ENCODE measurements at places on chromosomes 16 and 17. TPM values are rescaled to one million over a fixed set of nuclear protein-coding genes. Genes with fewer than 3 reads are reported as not detected.

The TMC7 gene
- 0.69 TPM for total RNA-seq

DNA sequence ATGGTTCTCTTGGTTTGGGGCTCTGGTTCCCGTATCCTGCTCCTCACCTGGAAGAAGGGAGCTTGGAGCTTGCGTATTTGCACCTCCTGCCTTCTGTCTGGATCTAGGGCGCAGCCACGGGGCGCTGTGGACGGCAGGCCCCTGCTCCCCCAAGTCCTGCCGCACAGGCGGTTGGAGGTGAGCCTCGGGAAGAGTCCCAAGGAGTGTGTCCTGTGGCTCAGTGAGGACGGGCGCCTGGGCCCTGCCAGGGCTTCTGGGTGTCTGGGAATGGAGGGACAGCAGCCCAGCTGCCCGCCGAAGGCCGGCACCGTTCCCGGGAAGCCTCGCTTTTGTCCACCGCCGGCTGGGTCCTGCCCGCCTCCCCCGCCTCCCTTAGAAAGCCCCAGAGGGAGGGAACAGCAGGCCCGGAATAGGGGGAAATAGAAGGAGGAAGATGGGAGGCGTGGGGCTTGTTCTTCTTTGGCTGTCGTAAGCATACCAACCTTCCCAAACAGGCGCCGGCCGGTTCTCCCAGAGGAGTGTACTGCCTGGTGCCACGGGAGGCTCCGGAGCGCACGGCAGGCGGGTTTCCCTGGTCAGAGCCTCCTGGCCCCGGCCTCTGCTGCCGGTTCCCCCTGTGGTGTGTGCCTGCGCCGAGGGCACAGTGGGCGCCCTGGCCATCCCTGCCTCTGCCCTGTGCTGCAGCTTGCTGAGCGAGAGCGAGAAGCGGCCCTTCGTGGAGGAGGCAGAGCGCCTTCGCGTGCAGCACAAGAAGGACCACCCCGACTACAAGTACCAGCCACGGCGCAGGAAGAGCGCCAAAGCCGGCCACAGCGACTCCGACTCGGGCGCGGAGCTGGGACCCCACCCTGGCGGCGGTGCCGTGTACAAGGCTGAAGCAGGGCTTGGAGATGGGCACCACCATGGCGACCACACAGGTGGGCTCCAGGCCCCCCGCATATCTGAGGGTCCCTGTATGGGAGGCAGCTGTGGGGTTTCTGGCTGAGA, 1.8 kb downstream of the SOX8 start:
- DNase-seq: no peak

The TEDC2 gene
- 1.3 TPM for total RNA-seq

The CACNG3 gene
- total RNA-seq: not detected

DNA sequence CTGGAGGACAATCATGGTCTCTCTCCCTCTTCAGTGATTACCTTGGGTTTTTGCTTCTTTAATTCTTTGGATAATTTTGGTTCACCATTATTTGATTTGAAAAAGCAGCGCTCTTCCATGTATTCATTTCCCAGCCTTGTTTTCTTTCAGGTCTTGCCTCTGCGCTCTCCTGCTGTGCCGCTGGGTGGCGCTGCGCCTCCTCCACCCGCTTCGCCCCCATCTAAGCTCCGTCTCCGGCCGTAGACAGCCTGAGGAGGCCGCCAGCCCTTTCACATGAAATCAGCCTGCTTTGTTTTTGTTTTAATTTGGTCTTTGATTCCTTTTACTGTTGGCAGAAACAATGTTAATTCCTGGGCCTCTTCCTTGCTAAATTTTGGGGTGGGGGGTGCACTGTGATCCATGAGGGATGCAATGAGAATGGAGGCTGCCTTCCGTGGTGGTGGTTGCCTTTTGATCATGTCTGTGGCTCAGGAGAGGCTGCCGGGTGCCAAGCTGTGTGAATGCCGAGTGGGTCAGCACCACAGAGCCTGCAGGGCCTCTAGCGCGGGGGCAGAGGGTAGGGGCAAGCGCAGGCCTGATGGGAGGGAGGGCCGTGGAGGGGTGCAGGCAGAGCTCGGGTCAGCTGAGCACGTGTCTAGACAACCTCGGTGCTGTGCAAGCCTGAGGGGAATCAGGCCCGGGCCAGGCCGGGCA, 64.1 kb downstream of the PLD6 start:
- DNase-seq: peak; percentile 38
